ENCODE measurements at places on chromosomes 5 and 9.

- no peak for DNase-seq
Measured at GRCh38 chr5:36734422-36734821, 128.0 kb downstream of the SLC1A3 start.

DNA sequence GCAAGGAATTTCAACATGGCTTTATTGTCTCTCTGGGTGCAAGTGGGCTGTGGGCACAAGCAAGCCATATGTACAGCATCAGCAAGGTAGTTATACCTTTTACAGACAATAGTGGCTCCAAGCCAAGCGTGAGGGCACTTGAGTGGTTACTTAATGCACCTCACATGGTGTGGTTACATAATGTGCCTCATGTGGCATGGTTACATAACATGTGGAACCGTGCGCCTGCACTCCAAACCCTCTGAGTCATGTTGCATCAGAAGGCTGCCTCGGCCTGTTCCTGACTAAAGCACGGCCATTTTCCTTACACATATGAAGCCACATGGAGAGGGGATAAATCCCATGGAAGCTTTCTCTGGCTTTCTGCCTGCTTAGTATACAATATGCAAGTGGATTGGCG, 150.9 kb downstream of the OSTF1 start:
- no peak for DNase-seq

DNA sequence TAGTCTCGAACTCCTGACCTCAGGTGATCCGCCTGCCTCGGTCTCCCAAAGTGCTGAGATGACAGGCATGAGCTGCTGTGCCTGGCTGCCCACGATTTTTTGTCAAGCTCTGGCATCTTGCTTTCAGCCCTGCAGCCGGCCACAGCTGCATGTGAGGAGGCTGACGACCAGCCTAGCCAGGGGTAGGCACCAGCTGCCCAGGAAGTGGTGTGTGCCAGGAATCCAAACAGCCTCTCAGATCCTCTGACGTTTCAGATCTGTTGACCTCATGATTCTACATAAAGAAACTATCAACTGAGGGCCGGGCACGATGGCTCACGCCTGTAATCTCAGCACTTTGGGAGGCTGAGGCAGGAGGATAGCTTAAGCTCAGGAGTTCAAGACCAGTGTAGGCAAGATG, 19.0 kb downstream of the DYNC2I2 start:
- no peak for DNase-seq

DNA sequence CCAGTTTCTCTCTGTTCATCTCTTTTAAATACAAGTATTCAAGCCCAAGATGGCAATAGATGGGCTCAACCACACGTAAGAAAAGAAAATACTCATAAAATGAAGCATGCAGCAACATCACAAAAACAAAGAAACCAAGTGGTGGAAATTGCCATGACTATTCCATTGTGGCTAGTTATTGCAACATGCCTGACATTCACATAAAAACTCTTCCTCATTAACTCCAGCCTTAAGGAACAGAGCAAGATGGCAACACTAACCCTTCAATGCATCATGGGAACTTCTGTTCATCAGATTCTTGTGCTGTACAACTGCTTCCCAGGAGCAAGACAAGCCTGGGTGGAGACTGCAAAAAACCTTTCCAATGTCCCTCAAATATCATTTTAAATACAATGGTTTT, 1.4 kb upstream of the GLIS3 start:
- no peak for DNase-seq

GRCh38 chr5:36667824-36668223, 61.4 kb downstream of the SLC1A3 start:
- DNase-seq, result no peak

DNA sequence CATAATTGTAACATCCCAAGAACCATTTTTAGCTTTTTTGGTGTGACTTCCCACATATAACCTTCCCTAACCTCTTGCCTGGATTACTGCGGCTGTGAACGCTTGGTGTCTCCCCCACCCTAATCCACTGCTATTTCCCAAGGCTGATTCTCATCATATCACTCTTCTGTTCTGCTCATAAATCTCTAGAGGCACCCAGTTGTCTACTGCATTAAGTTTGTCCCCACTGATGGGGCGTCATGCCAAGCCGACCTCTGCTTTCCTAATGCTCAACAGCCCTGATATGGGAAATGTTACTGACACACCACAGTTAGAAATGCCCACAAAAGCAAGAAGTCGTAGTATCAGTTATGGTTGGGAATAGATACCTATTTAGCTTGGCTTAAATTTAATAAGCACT, 24.4 kb downstream of the NPR3 start:
- DNase-seq, result no peak

- DNase-seq, result no peak
Measured at GRCh38 chr5:178465861-178466288, 124.3 kb downstream of the COL23A1 start.

DNA sequence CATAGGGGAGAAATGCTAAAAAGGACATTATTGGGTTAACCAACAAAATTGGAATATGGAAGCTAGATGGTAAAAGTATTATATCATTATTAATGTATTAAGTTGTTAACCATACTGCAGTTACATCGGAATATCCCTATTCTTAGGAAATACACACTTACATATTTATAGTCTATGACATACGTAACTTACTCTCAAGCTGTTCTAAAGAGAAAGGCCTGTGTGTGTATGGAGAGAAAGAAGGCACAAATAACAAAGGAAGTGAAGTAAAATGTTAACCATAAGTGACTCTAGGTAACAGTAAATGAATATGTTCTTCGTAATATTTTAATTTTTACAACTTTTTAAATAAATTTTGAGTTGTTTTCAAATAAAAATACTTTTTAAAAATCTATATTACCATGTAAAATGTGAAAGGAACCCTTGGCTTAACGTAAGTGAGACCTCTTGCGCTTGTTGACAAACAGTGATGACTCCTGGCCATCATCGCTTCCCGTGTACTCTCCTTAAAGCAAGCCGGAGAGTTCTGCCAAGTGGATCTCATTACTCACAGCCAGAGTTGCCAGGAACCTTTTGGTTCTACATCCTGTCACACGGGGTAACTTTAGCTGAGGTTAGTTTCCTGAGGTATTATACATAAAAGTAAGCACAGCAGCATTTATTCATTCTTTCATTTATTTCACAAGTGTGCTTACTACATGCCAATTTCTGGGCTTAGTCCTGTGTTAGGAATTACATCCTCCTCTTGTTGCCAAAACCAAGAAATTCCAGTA, 165.4 kb downstream of the EPB41L4A start:
- no peak for DNase-seq

GRCh38 chr5:108320231-108320630, 61.7 kb downstream of the FBXL17 start:
- DNase-seq, result no peak

DNA sequence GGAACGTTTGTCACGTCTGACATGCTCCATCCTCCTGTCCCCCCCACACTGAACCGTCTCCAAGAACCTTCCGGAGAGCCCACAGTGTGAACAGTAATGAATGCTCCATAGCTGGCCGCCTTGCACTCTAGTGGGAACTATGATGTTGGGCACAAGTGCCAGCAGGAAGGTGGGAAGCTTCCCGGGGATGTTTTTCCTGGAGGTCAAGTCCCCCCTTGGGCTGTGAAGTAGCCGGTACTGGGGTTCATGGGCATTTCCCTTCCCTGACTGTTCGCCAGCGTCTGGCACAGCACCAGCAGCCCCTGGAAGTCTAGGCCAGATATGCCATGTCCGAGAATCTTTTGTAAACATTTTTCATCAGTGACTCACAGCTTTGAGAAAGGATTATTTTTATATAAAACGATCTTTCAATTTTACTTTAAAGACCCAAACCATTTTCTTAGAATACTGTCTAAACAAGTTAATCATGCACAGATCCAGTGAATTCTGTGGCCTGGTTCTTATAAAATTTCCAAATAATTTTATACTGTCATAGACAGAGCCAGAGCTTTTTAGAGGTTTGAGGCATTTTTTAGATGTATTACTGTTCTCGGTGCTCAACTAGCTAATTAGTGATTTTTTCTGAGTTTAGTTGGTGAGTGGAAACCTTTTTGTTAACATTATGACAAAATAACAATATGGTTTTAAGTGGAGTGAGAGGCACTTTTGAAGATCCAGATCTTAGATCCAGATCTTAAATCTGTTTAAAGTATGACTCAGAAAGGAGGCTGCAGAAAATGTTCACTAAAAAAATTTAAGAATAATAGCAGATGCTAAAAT, 11.6 kb downstream of the ABL1 start:
- DNase-seq, result no peak

DNA sequence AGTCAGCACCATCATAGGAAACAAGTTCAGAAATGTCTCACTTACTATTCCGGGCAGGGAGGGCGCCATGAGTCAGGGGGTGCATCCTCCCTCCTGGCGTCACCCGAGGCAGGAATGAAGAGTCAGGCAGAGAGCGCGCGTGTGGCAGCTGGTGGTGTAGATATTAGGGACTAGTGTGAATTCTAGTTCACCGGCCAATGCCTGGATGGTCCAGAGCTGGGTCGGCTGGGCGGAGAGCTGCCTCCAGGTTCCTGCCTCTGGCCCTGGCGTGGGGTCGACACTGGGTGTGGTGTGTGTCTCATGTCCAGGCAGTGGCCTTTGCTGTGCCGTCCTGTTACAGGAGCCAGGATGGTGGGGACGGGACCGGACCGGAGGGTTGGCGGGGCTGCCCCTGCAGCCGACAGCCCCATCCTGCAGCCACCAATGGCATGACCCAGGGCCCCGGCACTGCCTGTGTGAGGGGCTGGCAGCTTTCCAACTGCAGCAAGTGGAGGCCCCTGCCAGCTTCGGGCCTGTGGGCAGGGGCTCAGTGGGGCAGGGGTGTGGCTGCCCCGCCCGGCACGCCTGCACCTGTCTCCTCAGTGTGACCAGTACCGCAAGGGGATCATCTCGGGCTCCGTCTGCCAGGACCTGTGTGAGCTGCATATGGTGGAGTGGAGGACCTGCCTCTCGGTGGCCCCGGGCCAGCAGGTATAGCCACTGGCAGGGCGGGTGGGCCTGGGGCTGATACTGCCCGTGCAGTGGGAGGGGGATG, 9.1 kb downstream of the DIPK1B start:
- DNase-seq, result no peak

DNA sequence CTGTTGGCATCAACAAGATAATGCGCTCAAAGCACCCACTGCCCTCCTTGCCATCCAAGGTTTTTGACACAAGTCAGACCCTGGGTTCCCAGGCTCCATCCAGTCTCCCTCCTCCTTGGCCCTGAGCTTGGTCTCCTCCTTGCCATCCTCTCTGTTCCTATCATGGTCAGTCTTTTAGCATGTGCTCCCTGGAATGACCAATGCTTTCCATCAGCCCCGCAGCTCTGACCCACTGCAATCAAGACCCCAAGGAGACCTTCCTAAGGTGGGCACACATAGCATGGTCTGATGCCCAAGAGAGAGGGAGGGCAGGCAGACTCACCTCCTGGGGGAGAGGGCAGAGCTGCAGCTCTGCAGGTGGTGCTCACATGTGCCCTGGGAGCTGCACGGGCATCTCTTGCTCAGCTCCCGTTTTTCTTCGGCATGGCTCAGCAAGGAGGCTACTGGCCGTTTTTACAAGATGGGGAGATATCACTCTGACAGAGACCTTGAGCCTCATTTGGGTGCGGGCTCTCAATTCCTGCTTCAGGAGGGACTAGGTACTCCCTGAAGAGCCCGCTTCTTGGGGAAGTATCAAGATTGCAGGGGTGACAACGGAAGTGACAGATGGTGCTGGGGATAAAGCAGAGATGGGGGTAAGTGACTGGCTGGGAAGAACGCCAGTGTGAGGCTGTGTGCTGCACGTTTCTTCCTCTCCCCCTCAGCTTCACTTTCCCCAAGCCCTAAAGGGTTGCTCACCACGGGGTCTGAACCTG, 3.3 kb downstream of the SEPTIN8 start:
- no peak for DNase-seq

DNA sequence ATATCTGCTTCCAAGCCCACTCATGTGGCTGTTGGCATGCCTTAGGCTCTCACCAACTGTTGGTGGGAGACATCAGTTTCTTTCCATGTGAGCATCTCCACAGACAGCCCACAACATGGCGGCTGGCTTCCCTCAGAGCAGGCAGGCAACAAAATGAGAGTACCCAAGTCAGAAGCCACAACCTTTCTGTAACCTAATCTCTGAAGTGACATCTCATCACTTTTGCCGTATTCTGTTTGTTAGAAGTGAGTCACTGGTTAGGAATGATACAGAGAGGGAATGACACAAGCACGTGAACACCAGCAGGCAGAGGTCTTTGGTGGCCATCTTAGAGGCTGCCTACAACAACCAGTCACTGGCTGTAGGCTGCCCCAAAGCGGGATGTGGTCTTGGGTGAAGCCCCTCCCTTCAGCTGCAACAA, 88.6 kb upstream of the RASGRF2 start:
- no peak for DNase-seq

DNA sequence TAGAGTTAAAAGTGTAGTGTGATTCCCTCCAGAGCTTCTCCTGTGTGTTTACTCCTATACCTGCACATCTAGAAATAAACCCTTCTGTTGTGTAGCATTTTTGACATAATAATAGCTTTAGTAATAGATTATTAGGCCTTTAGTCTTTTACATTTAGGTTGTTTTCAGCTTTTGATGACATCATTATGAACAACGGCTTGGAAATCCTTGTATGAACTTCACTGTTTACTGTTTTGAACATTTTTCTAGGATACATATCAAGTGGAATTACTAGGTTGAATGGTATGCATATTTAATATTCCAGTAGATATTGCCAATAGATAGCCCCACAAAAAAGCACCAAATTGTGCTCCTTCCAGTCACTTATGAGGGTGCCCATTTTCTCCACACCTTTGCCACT, 174.0 kb downstream of the ARHGAP26 start:
- DNase-seq, result no peak

DNA sequence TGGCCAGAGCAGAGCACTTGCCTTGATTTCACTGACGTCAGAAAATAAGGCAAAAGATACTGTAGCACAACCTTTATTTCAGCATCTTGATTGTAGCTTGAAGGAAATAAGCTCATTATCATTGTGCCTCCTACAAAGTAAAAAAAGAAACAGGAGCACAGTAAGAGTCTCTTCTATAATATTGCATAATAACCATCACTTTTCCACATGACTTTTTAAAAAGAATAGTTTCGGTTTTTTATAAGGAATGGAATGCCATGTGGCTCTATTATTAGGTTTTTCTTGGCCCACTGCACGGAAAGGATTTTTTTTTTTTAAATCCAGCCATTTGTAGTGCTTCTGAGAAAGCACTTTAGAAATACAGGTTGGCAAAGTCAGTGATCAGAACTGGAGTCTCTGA, 655.3 kb downstream of the LRRC70 start:
- DNase-seq, result no peak

DNA sequence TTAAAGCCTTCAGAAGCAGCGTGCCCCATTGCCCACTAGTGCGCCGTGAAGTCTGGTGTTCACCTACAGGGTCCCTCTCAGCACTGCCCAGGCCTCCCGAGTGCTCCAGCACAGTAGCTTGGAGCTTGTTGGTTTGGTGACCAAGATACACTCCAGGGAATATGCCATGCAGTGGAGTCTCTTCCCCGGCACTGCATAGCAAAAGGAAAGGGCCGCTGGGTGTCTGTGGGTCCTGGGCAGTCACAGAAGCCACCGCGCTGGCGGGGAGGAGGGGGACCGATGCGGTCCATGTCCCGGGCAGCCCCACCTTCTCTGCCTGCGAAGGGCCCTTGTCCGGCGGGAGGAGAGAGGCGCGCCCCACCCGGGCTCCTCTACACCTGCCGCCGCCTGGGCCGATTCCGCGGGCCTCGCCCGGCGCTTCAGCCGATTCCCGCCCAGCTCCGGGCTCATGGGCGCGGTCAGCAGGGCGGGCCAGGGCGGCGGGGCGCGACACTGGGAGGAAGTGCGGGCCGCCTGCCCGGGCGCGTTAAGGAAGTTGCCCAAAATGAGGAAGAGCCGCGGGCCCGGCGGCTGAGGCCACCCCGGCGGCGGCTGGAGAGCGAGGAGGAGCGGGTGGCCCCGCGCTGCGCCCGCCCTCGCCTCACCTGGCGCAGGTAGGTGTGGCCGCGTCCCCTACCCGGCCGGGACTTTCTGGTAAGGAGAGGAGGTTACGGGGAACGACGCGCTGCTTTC, at the start of gene SYK:
SYK (plus strand) TSS at position 579 of the 732 bp plus-strand sequence. CDS start 42,080 bp downstream, outside the sequence.
- DNase-seq, result no peak
